ENCODE measurements at places on chromosomes 1 and 21. TPM values are rescaled to one million over a fixed set of nuclear protein-coding genes. Genes with fewer than 3 reads are reported as not detected.

The ANKRD35 gene
- 0.05 TPM for total RNA-seq

The STUM gene
- total RNA-seq: 0.08 TPM

DNA sequence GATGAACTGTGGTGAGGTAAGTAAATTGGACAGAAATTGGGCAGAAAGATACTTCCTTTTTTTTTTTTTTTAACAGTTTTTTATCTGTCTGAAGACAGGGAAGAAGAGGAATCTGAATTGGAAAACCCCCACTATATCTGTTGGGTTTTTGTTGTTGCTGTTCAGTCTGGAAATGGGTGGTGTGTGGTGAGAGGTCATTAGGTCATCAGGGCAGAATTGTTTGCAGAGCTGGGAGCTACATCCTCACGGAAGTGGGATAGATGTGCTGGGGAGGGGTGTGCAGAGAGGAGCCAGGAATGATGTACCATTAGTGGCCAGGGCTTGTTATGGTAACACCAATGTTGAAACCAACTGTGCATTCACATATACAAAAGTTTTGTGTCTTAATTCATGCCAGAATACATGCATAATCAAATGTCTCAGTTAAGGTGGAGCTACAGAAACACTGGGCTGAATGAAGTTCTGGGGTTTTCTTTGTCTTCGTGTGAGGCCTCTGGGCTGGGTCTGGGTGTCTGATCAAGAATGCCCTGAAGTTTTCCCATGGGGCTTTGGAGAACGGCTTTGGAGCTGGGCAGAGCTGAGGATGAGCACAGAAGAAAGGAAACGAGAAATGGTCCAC lies 12.4 kb downstream of the USP25 start:
- no peak for DNase-seq
- H3K27ac ChIP-seq: no peak overlapping the region
- H3K4me1 ChIP-seq: peaks cover 11% of the 10 kb centered on the region
- no peak overlapping the region for H3K4me3 ChIP-seq
- no peaks in the 10 kb centered on the region for H3K36me3 ChIP-seq
- H3K27me3 ChIP-seq: no peaks in the 10 kb centered on the region

GRCh38 chr1:33517596-33518250 lies 45.3 kb downstream of the ZSCAN20 start:
- H3K4me1 ChIP-seq: no peaks in the 10 kb centered on the region
- no peak overlapping the region for H3K4me3 ChIP-seq
- peaks cover 3% of the 10 kb centered on the region for H3K27me3 ChIP-seq

DNA sequence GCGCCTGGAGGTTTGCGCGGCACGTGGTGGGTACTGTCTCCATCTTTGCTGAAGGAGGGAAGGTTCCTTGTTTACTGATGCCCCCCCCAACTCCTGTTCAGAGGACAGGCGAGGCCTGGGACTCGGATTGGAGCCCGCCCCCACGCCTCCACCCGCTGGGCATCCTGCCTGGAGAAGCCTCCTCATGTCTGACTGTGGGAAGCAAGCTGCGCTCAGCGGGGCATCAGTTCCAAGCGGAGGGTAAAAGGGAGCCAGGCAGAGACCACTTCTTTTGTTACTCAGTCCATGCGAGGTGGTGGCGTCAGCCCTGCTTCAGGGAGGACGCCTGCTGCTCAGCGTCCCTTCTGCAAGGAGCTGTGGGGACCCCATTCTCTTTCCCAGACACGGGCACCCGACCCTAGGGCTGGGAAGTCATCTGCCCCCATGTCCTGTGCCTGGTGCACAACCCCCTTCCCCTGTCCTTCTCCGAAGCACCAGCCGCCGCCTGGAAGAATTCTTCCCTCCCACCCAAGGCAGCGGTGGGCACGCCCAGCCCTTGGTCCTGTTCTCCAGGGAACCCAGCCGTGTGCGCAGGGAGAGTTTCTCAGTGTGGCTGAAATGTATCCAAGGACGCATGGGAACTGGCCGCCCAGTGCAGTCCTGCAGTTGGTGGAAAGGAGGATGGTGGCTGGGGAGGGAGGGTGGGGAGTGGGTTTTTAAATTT lies 414.0 kb downstream of the CAMTA1 start:
- H3K4me3 ChIP-seq: no peak overlapping the region
- no peaks in the 10 kb centered on the region for H3K4me1 ChIP-seq
- DNase-seq: no peak
- H3K27ac ChIP-seq: no peak overlapping the region
- no peaks in the 10 kb centered on the region for H3K36me3 ChIP-seq

DNA sequence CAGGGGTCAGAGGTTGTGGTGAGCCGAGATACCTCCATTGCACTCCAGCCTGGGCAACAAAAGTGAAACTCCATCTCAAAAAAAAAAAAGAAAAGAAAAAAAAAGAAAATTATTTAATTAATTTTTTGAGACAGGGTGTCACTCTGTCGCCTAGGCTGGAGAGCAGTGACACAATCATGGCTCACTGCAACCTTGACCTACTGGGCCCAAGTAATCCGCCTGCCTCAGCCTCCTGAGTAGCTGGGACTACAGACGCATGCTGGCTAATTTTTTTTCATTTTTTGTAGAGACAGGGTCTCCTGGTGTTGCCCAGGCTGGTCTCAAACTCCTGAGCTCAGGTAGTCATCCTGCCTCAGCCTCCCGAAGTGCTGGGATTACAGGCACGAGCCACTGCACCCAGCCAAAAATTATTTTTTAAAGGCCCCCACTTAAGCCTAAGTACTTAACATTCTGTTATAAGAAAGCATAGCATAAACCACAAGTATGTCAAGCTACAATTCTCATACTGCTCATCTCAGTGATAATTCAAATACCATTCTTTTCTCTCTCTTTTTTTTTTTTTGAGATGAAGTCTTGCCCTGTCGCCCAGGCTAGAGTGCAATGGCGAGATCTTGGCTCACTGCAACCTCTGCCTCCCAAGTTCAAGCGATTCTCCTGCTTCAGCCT lies 19.9 kb downstream of the NUCKS1 start:
- no peaks in the 10 kb centered on the region for H3K27me3 ChIP-seq
- DNase-seq: no peak
- peaks cover 43% of the 10 kb centered on the region for H3K4me1 ChIP-seq
- peak overlapping the region; percentile 89 for H3K27ac ChIP-seq
- peaks cover 5% of the 10 kb centered on the region for H3K36me3 ChIP-seq

DNA sequence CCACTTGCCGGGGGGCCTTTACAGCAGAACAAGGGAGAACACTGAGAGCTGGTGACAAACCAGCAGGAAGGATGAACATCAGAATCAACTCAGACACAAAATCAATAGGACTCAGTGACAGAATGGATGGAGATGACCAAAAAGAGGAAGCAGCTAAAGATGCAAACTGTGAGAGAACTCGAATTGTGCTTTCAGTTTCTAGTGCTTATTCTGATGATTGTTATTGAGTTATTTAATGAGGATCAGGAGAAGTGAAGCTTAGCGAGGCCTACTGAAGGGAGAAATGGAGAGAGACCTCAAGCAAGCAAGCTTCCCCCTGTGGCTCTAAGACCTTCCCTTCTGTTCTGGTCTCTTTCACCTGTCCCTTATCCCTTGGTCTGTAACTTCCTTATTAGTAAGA lies 30.3 kb upstream of the TMEM125 start:
- no peak overlapping the region for H3K27ac ChIP-seq
- H3K27me3 ChIP-seq: no peaks in the 10 kb centered on the region
- peaks cover 16% of the 10 kb centered on the region for H3K4me1 ChIP-seq
- H3K4me3 ChIP-seq: no peak overlapping the region
- no peaks in the 10 kb centered on the region for H3K36me3 ChIP-seq

DNA sequence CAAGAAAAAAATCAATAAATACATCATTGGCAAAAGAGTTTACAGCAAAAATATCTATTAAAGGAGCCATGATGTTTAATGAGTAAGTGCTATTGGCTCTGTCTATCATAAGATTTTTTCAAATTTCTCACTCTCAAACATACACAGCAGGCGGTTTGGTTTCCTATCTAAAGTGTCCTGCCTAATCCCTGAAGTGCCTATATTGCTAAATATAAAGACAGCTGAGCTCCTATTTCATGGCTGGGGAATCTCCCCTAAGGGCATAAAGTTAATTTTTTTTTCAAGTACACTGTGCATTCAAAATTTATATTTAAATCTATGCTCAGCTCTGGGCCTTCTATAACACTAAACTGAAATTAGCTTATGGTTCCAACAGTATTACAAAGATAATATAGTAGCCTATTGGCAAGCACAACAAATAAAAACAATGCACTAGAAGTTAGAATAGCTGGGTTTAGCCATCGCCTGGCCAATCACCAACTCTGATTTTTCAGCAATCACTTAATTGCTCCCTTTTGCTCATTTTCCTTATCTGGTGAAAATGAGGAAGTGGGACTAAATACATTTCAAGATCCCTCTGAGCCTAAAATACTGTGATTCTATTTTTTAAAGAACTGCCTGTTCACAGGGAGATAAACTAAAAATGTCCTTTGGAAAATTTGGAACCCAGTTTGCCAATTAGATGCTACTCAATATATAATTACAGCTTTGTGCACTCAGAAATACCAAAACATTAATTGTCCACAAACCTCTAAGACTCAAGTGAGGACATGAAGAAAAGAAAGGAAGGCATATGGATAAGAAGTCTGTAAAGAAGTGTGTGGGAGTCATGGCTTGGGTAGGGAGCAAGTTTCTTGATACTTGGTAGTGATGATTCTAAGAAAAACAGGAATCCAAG lies 62.5 kb downstream of the WDR64 start:
- no peaks in the 10 kb centered on the region for H3K36me3 ChIP-seq
- no peaks in the 10 kb centered on the region for H3K27me3 ChIP-seq
- no peak overlapping the region for H3K4me3 ChIP-seq

DNA sequence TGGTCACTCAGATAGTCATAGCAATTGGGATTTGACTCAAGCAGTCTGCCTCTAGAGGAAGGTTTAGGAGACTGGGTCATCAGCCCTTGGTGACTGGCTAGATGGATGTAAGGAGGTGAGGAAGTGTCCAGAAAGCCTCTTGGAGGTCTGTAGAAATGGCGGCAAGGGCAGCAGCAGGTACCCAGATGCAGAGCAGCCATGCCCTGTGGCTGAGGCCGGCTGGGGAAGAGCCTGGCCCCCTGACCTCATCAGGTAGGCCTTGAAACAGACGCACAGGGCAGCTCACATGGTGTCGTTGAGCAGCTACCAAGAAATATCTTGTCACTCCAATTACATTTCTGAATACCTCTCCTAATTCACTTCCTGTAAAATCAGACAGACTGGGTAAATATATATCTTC lies 98.2 kb downstream of the DMRTB1 start:
- no peak for DNase-seq
- H3K27ac ChIP-seq: no peak overlapping the region
- no peaks in the 10 kb centered on the region for H3K36me3 ChIP-seq
- no peak overlapping the region for H3K4me3 ChIP-seq
- H3K27me3 ChIP-seq: no peaks in the 10 kb centered on the region
- H3K4me1 ChIP-seq: no peaks in the 10 kb centered on the region

GRCh38 chr1:79363430-79363829 lies 356.9 kb upstream of the ADGRL4 start:
- no peak overlapping the region for H3K4me3 ChIP-seq
- no peak overlapping the region for H3K27ac ChIP-seq
- no peaks in the 10 kb centered on the region for H3K4me1 ChIP-seq
- no peaks in the 10 kb centered on the region for H3K36me3 ChIP-seq
- DNase-seq: no peak
- H3K27me3 ChIP-seq: no peaks in the 10 kb centered on the region

The KIAA1614 gene
- 1.1 TPM for total RNA-seq

DNA sequence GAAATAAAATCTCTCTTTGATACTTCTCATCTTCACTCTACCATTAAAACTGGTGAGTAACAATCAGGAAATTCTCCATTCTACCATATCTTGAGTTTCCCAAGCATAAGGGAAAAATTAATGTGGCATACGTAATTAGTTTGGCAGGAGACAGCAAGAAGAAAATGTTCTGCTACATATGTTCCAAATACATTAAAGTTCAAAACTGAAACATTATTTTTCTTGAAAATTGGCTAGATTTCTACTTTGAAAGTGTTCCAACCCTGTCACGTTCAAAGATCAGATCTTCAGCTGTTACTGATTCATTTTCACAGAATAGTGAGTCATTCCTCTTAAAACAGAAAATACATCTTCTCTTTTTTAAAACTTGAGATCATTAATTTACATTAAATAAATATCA lies 48.5 kb downstream of the PIGK start:
- no peaks in the 10 kb centered on the region for H3K4me1 ChIP-seq
- no peak overlapping the region for H3K27ac ChIP-seq
- H3K27me3 ChIP-seq: no peaks in the 10 kb centered on the region
- DNase-seq: no peak
- no peak overlapping the region for H3K4me3 ChIP-seq
- H3K36me3 ChIP-seq: no peaks in the 10 kb centered on the region

DNA sequence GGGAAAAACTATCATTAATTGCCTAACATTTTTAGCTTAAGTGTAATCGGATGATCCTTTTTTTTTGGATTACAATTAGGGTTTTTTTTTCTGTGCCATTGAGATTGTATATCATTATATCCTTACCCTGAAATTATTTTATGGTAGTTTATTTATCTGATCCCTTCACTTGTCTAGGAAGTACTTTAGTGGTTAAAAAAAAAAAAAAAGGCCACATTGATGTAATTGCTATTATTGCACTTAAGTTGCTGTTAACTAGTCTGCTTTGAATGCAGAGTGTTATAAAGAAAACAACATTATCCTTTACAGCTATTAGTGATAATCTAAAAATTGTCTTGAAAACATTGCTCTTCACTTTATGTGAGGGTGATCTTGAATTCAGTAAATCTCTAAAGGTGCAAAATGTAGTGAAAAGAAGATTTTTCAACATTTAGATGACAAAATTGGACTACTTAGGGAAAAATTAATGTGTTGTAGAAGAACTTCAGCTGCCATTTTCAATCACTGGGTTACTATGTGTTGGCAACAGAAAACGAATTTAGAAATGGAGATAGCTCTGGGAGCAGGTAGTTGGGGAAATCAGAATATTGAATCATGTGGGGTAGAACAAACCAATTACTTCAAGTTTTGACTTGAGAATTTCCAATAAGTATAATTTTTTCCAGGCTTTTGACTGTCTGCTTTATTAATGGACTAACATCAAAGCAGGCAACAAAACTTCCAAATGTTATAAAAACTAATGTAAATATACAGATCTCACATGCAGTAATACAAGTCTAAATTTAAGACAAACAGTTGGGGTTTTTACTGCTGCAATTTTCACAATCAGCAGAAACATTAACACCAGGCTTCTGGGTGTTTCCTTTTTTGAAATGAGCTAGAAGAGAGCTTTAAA lies 5.0 kb downstream of the ADGRL2 start:
- H3K27me3 ChIP-seq: no peaks in the 10 kb centered on the region
- H3K27ac ChIP-seq: no peak overlapping the region
- no peaks in the 10 kb centered on the region for H3K36me3 ChIP-seq
- H3K4me3 ChIP-seq: no peak overlapping the region

GRCh38 chr1:14921057-14921456 lies 232.5 kb upstream of the TMEM51 start:
- no peak overlapping the region for H3K4me3 ChIP-seq
- peaks cover 4% of the 10 kb centered on the region for H3K27me3 ChIP-seq
- DNase-seq: no peak
- no peak overlapping the region for H3K27ac ChIP-seq
- no peaks in the 10 kb centered on the region for H3K36me3 ChIP-seq
- H3K4me1 ChIP-seq: peaks cover 8% of the 10 kb centered on the region

- H3K36me3 ChIP-seq: peaks cover 30% of the 10 kb centered on the region
- H3K4me1 ChIP-seq: no peaks in the 10 kb centered on the region
- H3K27ac ChIP-seq: no peak overlapping the region
- H3K27me3 ChIP-seq: no peaks in the 10 kb centered on the region
Observed at GRCh38 chr1:16394977-16395376, 27.9 kb downstream of the SZRD1 start.

GRCh38 chr21:20661745-20662422 lies 336.3 kb upstream of the NCAM2 start:
- no peaks in the 10 kb centered on the region for H3K27me3 ChIP-seq
- H3K4me3 ChIP-seq: no peak overlapping the region
- DNase-seq: no peak
- no peaks in the 10 kb centered on the region for H3K4me1 ChIP-seq
- no peaks in the 10 kb centered on the region for H3K36me3 ChIP-seq

The OR2L5 gene
- 0.09 TPM for total RNA-seq

GRCh38 chr21:39927304-39927886 lies 60.2 kb downstream of the PCP4 start:
- peaks cover 3% of the 10 kb centered on the region for H3K27me3 ChIP-seq
- H3K36me3 ChIP-seq: no peaks in the 10 kb centered on the region
- H3K4me1 ChIP-seq: no peaks in the 10 kb centered on the region
- H3K27ac ChIP-seq: no peak overlapping the region
- H3K4me3 ChIP-seq: no peak overlapping the region
